PC-3 (cell line): ENCODE measurements at places on chromosomes 12 and 14. TPM values are rescaled to one million over a fixed set of nuclear protein-coding genes. Genes with fewer than 3 reads are reported as not detected.

MAP3K9 gene
- total RNA-seq, result 13.4 and 14.3 TPM in 2 replicates

RAD9B gene
- 0.40 and 0.52 TPM in 2 replicates for total RNA-seq

IQSEC3 gene
- total RNA-seq, result 0.11 TPM in 1 of 2 replicates, not detected in the other

- peak; percentile 57 for DNase-seq
These were observed 110.1 kb upstream of the TMEM132D start for GRCh38 chr12:130013771-130014484.

DNA sequence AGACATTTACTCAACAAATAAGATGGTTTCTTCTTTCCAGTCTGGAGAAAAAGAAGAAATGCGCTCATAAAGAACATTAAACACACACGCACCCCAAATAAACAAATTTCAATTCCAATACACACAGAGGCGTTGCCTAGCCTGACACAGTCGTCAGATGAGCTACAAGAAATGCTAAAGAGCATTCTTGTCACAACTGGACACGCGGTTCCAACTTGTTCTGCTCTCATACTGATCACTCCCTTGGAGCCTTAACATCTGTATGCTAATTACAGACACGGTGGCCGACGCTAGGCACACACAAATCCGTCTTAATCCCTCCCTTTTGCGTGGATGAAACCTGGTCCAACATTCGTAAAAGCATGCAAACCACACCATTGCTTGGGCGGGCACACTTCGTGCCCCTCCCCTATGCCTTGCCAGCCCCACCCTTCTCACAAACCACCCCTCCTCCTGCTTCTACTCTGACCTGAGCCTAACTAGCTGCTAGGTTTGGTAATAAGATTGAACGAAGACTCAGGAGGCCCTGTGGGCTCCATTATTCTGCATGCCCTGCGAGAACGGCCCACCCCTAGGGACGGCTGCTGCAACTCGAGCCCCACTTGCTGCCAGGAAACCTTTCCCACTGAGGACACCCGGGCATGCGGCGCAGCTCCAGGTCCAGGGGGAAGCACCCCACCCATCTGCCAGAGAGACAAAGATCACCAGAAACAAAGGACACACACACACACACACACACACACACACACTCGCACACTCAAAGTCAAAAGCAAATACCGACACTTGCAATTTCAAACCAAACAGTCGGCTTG, 1.2 kb downstream of the KCNK10 start:
- DNase-seq, result no peak

DNA sequence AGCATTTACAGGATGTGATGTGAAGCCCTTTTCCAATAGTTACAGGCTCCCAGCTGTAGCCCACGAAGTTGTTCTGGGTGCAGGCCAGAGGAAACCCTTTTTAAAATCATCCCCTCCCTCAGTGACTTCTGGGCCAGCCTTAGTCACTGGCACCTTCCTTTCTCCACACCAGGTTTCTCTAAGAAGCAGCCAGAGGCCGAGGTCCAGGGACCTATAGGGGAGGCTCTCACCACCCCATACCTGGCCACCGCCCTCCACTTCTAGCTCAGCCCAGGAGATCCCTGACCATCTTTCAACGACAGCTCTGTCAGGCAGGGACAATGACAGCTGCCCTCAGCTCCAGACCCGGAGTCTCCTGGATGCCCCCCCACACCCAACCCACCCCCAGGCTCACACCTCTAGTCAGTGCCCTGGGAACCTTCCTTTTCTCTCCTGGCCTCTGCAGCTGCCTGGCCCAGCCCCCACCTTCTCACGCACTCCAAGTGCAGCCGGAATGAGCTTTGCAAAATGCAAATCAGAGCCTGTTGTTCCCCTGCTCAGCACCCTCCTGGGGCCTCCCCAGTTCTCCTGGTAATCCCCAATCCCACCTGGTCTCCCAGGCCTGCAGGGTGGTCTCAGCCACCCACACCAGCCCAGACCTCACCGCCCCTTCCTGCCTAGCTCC, 46.7 kb downstream of the TESC start:
- no peak for DNase-seq

GRCh38 chr14:53875324-53875897, 81.2 kb downstream of the BMP4 start:
- no peak for DNase-seq

DNA sequence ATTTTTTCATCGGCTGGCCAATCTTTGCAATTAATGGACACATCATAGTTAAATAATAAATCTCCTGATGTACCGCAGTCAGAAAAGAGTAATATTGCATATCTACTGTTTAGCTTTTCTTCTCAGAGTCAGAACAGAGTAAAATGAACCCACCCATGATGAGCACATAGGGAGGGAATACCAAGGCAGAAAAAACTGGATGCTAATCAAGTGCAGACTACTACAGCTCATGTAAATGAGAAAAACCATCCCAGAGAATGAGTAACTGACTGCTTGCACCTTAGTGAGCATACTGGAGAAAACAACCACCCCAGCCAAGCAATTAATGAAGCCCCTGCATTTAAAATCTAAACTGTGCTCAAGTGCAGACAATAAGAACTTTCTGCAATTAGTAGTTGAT, 483.7 kb downstream of the MDGA2 start:
- no peak for DNase-seq

DNA sequence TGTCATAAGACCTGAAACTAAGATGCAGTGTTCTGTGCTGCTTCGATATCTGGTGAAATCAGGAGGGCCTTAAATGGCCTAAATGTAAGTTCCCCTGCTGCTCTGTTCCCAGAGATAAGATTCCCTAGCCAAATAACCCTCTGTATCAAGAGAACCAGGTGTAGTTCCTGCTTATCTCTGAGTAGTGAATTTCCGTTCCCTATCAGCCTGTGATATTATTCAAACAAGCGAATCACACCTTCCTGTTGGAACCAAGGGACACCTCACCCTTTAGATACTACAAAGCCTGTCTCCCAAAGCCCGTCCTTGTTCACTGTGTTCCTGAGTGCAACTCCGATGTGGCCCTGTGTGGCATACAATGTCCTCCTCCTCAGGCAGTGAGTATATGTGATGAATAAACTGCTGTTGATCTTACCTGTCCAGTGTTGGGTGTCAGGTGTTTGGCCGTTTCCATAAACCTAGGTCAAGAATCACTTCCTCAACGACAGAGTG, 52.2 kb upstream of the COCH start:
- DNase-seq, result no peak

DNA sequence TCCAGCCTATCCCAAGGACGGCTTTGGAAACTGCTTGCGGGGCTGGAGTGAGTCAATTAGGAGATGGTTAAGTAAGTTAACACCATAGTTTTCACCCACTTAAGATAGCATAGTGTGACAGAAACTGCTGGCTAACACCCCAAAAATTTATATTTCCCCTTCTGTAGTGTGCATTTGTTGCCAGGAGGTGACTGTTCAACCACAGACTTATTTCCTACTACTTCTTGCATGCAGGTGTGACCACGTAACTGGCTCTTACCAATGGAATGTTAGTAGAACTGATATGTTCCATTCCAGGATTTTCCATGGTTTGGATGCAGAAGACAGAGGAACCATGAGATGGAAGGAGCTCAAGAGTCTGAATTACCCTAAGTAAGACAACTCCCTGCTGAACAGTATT, 52.9 kb upstream of the SLC35F4 start:
- DNase-seq, result no peak
